ENCODE measurements at places on chromosomes 1 and 21.

DNA sequence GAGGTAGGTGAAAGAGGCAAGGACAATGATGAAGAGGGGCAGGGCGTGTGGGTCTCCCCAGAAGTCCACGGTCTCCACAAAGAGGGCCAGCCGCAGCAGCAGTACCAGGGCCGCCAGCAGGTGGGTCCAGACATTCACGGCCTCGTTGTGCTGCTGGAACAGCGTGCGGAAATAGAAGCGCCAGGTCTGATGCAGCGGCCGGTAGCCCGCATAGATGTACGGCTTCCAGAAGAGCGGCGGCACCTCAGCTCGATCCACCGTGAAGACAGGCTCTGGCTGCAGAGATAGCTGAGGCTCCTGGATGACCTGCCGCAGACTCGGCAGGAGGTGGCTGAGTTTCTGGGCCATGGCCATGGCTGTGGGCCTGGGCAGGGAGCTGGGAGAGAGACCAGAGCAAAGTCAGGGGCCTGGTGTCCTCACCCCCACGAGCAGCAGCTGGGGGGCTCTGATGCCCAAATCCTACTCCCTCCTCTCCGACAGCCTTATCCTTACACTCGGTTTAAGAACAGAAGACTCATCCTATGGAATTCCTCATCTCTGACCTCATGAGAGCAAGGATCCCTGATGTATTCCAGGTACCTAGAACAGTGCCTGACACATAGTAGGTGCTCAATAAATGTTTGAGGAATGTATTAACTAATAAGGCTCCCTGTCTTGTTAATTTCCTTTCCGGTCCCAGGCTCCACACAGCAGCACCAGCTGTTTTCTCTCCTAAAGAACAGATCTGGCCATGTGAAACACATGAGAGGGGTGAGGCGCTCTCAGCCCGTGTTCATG is 4.4 kb upstream of the AUNIP start:
- no peak overlapping the region for H3K4me3 ChIP-seq
- H3K4me1 ChIP-seq = peaks cover 16% of the 10 kb centered on the region
- H3K36me3 ChIP-seq = peaks cover 5% of the 10 kb centered on the region
- H3K27ac ChIP-seq = no peak overlapping the region
- no peak for DNase-seq

- H3K27me3 ChIP-seq = no peaks in the 10 kb centered on the region
- no peaks in the 10 kb centered on the region for H3K4me1 ChIP-seq
- no peaks in the 10 kb centered on the region for H3K36me3 ChIP-seq
- H3K4me3 ChIP-seq = peak overlapping the region; percentile 70
- no peak overlapping the region for H3K27ac ChIP-seq
- no peak for DNase-seq
Measured at GRCh38 chr1:95071539-95071938, 1.2 kb downstream of the ALG14 start.

- H3K27me3 ChIP-seq = no peaks in the 10 kb centered on the region
- no peak overlapping the region for H3K4me3 ChIP-seq
- no peak overlapping the region for H3K27ac ChIP-seq
- H3K4me1 ChIP-seq = peaks cover 6% of the 10 kb centered on the region
- DNase-seq = no peak
Measured at GRCh38 chr1:2452932-2453315, 23.2 kb upstream of the PLCH2 start.

GRCh38 chr1:157407917-157408525 is 144.3 kb downstream of the FCRL5 start:
- no peak overlapping the region for H3K4me3 ChIP-seq
- DNase-seq = no peak
- no peaks in the 10 kb centered on the region for H3K27me3 ChIP-seq
- no peaks in the 10 kb centered on the region for H3K4me1 ChIP-seq
- H3K36me3 ChIP-seq = no peaks in the 10 kb centered on the region

- H3K4me3 ChIP-seq = no peak overlapping the region
- H3K27ac ChIP-seq = no peak overlapping the region
- H3K4me1 ChIP-seq = no peaks in the 10 kb centered on the region
- no peak for DNase-seq
Measured at GRCh38 chr1:94602802-94603625, 61.5 kb upstream of the F3 start.

GRCh38 chr1:154912755-154913154 is 23.8 kb downstream of the PMVK start:
- no peak overlapping the region for H3K27ac ChIP-seq
- H3K27me3 ChIP-seq = no peaks in the 10 kb centered on the region
- H3K36me3 ChIP-seq = no peaks in the 10 kb centered on the region
- H3K4me1 ChIP-seq = no peaks in the 10 kb centered on the region
- no peak for DNase-seq

DNA sequence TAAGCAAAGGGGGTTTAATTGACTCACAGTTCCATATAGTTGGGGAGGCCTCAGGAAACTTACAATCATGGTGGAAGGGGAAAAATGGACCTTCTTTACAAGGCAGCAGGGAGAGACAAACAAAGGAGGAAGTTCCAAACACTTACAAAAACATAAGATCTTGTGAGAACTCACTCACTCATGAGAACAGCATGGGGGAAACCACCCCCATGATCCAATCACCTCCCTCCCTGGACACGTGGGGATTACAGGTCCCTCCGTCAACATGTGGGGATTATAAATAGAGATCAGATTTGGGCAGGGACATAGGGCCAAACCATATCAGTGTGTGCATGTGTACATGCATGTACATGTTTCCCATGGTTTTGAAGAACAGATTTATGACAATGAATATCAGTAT is 5.5 kb upstream of the SMG7 start:
- H3K4me1 ChIP-seq = peaks cover 3% of the 10 kb centered on the region
- no peaks in the 10 kb centered on the region for H3K36me3 ChIP-seq
- H3K4me3 ChIP-seq = no peak overlapping the region
- no peaks in the 10 kb centered on the region for H3K27me3 ChIP-seq
- no peak overlapping the region for H3K27ac ChIP-seq
- DNase-seq = no peak

DNA sequence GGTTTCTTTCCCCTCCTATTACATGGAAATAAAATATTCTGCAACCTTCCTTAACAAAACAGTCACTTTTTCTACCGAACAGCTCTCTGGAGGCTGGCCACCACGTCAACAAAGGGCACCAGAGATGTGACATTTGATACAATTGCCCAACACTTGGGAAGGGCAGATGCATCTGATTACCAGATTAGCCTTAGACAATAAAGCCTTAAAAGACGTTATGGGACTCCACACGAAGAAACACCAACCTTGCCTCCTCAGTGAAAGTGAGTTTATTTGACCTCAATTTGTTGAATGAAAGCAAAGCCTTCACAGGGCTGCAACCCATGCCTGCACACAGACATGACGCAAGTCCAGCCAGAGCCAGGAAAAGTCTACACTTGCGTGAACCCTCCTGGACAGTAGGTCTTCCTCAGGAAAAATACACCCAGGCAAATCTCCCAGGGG is 136.1 kb downstream of the TGFBR3 start:
- H3K36me3 ChIP-seq = no peaks in the 10 kb centered on the region
- H3K4me1 ChIP-seq = peaks cover 41% of the 10 kb centered on the region

DNA sequence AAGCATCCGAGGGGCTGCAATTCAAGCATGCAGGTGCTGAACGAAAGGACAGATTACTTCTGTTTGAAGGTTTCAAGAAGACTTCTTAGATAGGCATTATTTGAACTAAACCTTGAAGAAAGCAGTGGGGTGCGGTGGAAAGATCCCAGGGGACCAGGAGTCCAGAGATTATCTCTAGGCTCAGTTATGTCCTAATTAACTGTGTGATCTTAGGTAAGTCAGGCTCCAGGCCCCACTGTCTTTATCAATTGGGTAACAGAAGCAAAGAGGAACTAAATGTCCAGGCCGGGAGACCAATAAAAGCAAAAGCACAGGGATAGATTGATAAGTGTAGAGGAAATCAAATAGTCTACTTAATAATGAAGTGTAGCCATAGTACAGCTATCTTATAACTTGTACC is 72.9 kb upstream of the CDC42BPA start:
- no peaks in the 10 kb centered on the region for H3K27me3 ChIP-seq
- no peaks in the 10 kb centered on the region for H3K36me3 ChIP-seq
- no peak for DNase-seq
- H3K4me1 ChIP-seq = no peaks in the 10 kb centered on the region
- no peak overlapping the region for H3K27ac ChIP-seq
- no peak overlapping the region for H3K4me3 ChIP-seq

DNA sequence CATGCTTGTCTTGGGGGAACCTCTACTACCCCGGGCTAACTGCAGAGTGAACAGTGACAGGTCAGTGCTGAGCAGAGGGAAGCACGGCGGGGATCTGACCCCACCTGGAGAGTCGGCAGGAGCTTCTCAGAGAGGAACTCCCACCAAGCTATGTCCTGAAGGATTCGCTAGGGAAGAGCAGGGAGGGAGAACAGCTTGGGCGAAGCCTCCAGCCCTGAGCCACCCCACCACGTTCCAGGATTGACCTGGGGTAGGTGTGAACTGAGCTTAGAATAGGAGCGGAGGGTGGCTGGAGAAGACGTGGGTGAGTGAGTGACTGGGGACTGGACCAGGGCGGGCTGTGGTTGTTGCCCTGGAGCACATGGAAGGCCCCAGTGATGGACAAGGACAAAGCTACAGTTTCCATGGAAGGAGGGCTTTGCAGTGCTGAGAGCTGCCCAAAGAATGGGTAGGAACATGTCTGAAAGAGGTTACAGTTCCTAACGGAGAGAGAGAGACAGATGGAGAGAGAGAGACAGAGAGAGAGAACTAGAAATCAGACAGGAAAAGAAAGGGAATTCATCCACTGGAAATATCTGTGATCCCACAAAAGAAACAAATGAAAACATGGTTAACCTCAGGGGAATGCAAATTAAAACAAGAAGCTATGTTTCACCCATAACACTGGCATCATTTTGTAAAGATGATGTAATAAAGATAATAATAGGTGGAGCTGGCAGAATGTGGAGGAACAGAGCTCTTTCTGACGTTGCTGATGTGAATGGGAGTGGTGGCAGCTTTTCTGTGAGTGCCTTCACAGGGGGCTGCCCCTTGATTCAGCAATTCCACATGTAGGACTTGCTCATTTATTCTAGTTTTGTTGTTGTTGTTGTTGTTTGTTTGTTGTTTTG is 17.2 kb downstream of the BSND start:
- H3K4me1 ChIP-seq = peaks cover 12% of the 10 kb centered on the region
- H3K36me3 ChIP-seq = no peaks in the 10 kb centered on the region
- no peak overlapping the region for H3K4me3 ChIP-seq

DNA sequence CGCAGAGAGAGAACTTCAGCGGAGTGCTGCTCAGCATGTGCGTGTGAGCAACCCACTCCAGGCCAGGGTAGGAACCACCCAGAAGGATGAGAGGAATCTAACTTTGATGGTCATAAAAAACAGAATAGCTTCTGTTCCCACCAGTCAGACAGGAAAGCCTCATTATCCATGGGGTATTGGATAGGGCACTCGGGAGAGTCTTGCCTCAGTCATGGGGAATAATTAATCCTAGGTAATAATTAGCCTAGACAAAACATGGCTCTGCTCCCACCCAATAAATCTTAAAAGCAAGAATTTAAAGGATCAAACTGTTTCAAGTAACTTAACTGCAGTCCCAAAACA is 35.3 kb downstream of the LDLRAD1 start:
- peaks cover 13% of the 10 kb centered on the region for H3K4me1 ChIP-seq
- H3K27ac ChIP-seq = peak overlapping the region; percentile 66
- H3K4me3 ChIP-seq = peak overlapping the region; percentile 31
- H3K36me3 ChIP-seq = no peaks in the 10 kb centered on the region

GRCh38 chr1:246794828-246795671 is 70.8 kb downstream of the SCCPDH start:
- H3K36me3 ChIP-seq = no peaks in the 10 kb centered on the region
- no peak overlapping the region for H3K4me3 ChIP-seq
- H3K4me1 ChIP-seq = no peaks in the 10 kb centered on the region
- H3K27me3 ChIP-seq = peaks cover 64% of the 10 kb centered on the region
- no peak for DNase-seq

GRCh38 chr1:42952303-42953001 is 6.2 kb downstream of the SLC2A1 start:
- H3K36me3 ChIP-seq = no peaks in the 10 kb centered on the region
- peaks cover 68% of the 10 kb centered on the region for H3K4me1 ChIP-seq
- DNase-seq = no peak
- no peaks in the 10 kb centered on the region for H3K27me3 ChIP-seq
- no peak overlapping the region for H3K4me3 ChIP-seq
- H3K27ac ChIP-seq = peak overlapping the region; percentile 41

GRCh38 chr1:111354584-111354983 is 63.9 kb downstream of the CHIA start:
- H3K36me3 ChIP-seq = no peaks in the 10 kb centered on the region
- DNase-seq = no peak
- no peak overlapping the region for H3K4me3 ChIP-seq
- no peaks in the 10 kb centered on the region for H3K27me3 ChIP-seq
- no peak overlapping the region for H3K27ac ChIP-seq

DNA sequence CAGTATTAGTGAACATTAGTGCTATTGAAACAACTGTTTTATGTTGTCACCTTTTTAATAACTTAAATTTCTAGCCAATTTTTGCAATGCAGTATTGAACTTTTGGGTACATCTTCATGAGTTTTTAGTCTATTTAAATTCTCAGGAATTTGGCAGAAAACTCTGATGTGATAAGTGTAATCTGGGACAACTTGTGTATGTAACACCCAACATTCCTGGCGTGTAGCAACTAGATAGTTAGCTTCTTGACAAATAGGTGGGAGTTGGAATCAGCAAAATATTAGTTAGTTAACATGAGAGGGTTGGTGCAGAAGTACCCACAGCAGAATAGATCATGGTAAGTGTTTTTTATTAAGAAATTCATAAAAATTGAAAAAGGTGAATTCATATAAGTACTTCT is 111.6 kb downstream of the ITSN1 start:
- no peak for DNase-seq
- H3K36me3 ChIP-seq = peaks cover 14% of the 10 kb centered on the region
- peaks cover 8% of the 10 kb centered on the region for H3K4me1 ChIP-seq
- no peak overlapping the region for H3K4me3 ChIP-seq

- no peaks in the 10 kb centered on the region for H3K4me1 ChIP-seq
- H3K4me3 ChIP-seq = no peak overlapping the region
- no peak overlapping the region for H3K27ac ChIP-seq
- no peak for DNase-seq
- H3K36me3 ChIP-seq = no peaks in the 10 kb centered on the region
Measured at GRCh38 chr1:56389813-56390212, 189.6 kb downstream of the PLPP3 start.

GRCh38 chr1:94143173-94143808 is 22.3 kb upstream of the ABCA4 start:
- no peak overlapping the region for H3K4me3 ChIP-seq
- no peak for DNase-seq
- H3K27me3 ChIP-seq = no peaks in the 10 kb centered on the region
- H3K4me1 ChIP-seq = no peaks in the 10 kb centered on the region
- H3K27ac ChIP-seq = no peak overlapping the region
- H3K36me3 ChIP-seq = no peaks in the 10 kb centered on the region

GRCh38 chr1:185957441-185958363 is 223.5 kb downstream of the HMCN1 start:
- peaks cover 6% of the 10 kb centered on the region for H3K4me1 ChIP-seq
- DNase-seq = no peak
- no peaks in the 10 kb centered on the region for H3K36me3 ChIP-seq
- no peak overlapping the region for H3K27ac ChIP-seq
- no peaks in the 10 kb centered on the region for H3K27me3 ChIP-seq

DNA sequence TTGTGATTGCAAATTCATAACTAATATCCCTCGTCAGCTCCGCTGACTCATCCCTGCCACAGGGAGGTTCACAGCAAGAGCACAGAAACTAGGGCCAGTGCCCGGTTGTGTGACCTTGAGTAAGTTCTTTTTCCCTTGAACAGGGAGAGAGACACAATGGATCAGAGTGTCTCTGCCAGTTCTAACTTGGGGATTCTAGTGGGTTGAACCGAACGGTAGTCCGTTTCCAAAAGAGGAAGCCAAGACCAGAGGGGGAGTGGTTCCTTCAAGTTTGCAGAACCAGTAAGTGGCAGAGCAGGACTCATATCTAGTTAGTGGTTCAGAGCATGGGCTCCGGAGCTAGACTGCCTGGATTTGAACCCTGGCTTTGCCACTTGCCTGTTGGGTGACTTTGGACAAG is 4.9 kb upstream of the SHISA4 start:
- DNase-seq = peak; percentile 71
- H3K4me1 ChIP-seq = no peaks in the 10 kb centered on the region
- H3K27me3 ChIP-seq = no peaks in the 10 kb centered on the region
- H3K4me3 ChIP-seq = no peak overlapping the region
- H3K36me3 ChIP-seq = no peaks in the 10 kb centered on the region
